ENCODE measurements at places on chromosomes 5 and 9.

DNA sequence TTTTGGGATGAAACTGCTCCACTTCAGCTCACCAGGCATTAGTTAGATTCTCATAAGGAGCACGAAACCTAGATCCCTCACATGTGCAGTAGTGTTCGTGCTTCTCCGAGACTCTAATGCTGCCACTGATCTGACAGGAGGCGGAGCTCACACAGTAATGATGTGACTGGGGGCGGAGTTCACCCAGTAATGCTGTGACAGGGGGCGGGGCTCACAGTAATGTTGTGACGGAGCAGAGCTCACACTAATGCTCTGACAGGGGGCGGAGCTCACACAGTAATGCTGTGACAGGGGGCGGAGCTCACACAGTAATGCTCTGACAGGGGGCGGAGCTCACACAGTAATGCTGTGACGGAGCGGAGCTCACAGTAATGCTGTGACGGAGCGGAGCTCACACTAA, 27.1 kb upstream of the LRRC14B start:
- no peak for DNase-seq

DNA sequence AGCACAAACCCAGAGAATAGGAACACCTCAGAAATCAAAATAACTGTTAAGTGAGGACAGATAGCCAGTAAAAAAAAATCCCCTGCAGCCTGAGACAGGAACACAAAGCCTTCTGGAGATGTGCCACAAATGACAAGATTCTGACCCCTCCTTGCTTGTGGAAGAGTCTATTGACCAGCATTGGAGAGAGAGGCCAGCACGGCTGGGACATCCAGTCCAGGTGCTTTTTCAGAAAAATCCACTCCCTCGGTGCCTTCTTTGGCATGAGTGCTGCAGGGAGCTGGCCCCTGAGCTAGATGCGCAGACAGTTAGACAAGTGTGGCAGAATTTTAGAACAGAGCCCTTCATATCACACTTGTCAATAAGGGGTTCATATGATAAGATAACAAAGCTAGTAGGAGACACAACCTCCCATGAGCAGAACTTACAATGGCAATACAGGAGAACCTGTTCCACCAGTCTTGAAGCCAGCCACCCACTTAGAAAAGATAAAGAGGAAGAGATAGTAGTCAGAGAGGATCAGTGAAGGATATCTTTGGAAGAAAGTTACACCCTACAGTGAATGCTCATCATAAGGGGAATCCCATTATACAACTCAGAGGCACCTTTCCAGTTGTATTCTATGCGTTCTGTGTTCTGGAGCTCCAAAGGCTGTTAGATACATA, 298.4 kb downstream of the TLE1 start:
- DNase-seq = no peak

DNA sequence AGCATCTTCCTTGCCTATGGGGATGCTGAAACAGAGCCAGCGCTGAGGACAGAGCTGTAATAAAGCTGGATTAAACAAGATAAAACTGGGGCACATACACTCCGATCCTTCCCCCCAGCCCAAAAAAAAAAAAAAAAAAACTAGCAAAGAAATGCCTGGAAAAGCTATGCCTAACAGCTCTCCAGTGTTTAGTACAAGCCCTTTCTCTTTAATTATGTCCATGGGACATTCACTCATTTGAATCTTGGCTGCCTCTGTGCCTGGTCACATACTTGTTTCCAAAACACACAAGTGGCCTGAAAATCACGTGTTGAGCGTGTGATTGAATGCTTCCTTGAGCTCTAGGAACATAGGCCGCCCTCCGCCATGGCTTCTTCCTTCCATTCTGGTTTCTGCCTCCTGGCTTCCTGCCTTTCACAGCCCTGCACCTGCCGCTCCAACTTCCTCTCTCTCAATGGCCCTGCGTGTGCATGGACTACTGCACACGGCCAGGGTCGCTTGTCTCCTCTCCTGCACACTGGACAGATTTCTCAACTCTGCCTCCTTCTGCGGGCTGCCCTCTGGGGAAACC, 111.0 kb upstream of the RETREG1 start:
- no peak for DNase-seq

DNA sequence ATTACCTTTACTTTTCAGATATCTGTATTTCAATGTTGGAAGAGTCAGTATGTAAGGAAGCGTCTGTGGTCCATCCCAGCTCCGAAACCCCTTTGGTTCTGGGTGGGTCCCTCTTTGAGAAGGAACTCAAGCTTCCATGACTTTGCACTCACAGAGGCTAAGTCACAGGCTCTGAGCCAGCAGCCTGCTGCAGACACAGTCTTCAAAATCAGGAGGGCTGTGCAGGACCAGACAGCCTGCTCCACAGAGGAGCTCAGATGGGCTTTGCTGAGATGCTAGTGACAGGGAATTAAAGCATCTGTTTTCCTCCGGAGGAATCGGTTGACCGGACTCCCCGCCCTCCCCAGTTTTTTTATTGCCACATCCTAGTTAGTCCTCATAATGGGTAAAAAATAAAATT, 126.4 kb upstream of the ICE1 start:
- DNase-seq = no peak

DNA sequence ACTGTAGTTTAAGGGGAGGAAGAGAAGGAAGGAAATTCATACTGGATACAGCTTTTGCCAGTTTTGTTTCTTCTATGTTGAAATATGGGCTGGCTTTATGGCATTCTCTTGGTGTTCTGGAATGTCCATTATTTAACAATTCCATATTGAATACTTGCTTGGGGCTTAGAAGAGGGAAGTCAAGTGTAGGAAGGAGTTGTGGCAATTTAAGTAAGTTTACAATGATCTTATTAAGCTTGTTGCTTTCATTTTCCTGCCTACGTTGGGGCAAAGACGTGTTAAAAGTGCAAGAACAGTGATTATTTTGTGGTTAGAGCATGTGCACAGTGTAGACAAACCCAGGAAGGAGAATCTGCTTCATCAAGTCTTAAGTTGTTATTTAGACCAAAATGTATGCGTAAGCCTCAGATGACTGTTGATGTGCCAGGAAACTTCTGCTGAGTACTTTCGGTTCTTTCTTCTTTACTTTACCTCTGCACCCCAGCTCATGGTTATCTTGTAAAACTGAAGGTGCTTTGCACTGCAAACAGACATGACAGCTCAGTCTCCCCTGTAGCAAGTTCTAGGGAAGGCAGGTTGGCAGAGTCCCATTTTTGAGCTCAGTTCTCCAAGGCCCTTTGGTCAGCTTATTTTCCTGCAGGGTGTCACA, 75.8 kb downstream of the F2RL2 start:
- no peak for DNase-seq

GRCh38 chr5:107501965-107502675, 168.6 kb downstream of the EFNA5 start:
- DNase-seq = no peak

DNA sequence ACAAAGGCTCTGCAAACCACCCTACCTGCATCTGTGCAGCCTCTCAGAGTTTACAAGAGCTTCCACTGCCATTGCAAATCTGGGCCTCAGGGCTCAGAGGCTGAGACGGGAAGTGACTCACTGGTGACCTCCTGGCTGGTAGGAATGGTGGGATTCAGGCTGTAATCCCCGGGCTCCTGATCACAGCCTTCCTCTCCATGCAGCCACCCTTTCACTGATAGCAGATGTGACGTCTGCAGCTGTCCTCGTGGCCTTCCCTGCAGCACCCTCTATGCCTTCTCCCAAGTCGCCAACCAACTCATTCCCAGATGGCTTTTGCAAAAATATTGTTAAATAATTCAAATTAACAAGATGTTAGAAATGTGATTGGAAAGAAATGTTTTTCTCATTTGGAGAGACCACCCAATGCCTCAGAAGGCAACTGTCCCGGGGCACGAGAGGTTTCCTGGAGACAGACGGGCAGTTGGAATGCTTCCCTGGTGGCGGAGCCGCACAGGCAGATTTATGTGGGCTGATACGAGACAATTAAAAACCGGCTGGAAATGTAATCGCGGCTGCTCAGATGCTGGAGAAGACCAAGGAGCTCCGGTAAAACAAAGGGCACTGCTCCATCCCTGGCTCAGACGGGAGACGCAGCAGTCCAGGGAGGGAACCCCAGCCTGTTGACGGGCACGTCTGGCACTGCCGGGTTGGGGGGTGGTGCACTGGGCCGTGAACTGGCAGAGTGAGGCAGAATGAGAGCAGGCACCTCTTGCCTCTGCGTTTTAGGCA, 34.4 kb upstream of the SLC25A51 start:
- DNase-seq = no peak

DNA sequence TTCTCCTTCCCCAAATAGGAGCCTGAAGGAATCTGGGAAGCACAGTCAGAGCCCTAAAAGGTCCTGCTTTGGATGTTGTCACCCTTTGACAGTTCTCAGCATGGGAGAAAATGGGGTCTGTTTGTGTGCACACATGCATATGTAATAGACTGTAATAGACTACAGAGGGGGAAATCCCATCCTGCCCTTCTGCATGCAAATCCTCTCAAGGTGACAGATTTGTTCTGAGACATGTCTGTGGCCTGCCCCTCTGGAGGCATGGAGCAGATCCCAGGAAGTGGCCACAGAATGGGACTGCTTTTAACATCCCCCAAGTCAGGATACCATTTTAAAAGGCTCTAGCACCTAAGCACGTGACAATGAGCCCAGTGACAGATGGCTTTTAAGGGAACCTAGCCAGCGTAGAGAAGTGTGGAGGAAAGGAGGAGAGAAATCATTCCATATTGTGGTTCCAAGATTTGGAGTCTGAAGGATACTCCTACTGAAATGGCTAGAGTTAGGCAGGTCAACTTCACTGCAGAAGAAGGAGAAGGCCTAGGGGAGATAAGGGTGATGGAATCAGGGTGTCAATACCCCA, 483.5 kb downstream of the SPOCK1 start:
- DNase-seq = no peak

GRCh38 chr5:149807614-149808013, 77.5 kb downstream of the PPARGC1B start:
- no peak for DNase-seq

DNA sequence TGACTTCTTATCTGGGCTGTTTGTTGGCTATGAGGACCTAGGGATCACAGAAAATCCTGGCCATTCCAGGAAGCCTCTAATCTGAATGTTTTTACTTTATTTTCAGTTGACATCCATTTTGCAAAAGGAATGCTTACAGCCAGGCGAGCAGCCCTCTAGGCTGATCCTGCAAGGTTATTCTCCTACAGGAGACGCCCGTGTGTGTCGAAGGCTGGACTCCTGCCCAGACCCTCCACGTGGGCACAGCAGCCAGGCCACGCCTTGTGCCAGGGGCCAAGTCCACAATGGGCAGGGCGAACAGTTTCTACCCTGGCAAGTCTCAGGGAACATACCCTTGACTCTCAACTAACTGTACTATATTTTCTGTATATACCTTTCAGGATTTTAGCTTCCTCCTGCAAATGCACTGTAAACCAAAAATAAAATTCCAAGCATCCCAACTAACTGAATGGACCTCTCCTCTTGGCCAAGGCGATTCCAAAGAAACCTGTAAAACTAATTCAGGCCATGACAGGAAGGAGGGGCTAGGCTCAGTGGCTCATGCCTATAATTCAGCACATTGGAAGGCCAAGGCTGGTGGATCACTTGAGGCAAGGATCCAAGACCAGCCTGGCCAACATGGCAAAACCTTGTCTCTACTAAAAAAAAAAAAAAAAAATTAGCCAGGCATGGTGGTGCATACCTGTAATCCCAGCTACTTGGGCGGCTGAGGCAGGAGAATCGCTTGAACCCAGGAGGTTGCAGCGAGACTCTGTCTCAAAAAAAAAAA, 5.7 kb downstream of the CMBL start:
- no peak for DNase-seq

- DNase-seq = no peak
These were observed 713.3 kb upstream of the RGMB start for GRCh38 chr5:98060148-98060547.

DNA sequence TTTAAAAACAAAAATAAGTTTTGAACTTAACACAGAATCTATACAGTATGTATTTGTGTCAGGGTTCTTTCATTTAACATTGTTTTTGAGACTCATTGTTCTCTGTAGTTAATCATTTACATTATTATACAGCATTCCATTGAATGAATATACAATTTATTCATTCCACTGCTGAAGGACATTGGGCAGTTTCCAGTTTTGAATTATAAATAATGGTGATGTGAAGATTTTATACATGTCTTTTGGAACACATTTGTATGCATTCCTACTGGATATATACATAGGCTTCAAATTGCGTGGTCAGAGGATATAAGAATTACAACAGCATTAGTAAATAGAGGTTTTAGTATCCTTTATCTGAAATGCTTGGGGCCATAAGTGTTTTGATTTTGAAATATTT, 72.0 kb downstream of the CEP120 start:
- no peak for DNase-seq

- no peak for DNase-seq
These were observed 491.1 kb downstream of the ENC1 start for GRCh38 chr5:74149395-74149794.

DNA sequence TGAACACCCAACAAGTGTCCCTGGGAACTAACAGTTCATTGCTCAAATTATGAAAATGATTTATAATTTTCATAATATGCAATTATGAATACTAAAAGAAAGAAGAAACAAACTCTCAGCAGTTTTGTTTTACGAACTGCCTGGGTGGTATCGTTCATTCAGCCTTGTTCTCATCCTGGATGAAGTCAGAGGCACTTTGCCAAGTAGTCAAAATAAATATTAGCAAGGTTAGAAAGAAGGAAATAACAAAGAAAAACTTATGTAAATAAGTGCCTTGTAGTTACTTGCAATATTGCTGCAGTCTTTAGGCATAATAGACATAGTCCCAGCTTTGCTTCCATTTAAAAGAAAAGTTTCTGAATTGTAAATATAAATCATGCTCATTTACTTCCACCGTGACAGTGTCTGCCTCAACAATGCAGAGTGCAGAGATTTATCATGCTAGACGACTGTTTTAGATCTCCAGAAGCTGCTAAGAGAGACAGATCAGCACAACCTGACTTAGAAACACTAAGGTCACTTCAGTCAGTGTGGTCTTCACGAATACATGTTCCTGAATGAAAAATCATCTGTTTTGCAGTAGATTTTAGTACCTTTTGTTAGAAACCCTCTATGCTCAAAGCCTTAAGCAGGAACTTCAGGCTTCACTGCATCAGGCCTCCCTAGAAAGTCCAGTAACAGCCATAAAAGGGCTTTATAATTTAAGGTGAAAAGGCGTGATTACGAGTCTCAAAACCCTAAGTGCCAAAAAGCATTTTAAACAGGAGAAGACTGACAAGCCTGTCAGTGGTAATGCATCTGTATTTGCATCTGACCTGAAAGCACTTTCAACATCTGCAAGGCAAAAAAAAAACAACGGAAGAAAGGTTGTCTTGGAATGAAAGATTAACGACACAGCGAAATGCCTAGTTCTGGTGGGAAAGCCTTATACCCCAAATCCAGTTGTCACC, 92.1 kb downstream of the TMEM167A start:
- no peak for DNase-seq

- no peak for DNase-seq
These were observed 236.7 kb upstream of the CCNH start for GRCh38 chr5:87649455-87649854.

Measured in HuH-7.5 (cell line).